NCI-H460 (cell line): ENCODE measurements at places on chromosomes 4 and X.

DNA sequence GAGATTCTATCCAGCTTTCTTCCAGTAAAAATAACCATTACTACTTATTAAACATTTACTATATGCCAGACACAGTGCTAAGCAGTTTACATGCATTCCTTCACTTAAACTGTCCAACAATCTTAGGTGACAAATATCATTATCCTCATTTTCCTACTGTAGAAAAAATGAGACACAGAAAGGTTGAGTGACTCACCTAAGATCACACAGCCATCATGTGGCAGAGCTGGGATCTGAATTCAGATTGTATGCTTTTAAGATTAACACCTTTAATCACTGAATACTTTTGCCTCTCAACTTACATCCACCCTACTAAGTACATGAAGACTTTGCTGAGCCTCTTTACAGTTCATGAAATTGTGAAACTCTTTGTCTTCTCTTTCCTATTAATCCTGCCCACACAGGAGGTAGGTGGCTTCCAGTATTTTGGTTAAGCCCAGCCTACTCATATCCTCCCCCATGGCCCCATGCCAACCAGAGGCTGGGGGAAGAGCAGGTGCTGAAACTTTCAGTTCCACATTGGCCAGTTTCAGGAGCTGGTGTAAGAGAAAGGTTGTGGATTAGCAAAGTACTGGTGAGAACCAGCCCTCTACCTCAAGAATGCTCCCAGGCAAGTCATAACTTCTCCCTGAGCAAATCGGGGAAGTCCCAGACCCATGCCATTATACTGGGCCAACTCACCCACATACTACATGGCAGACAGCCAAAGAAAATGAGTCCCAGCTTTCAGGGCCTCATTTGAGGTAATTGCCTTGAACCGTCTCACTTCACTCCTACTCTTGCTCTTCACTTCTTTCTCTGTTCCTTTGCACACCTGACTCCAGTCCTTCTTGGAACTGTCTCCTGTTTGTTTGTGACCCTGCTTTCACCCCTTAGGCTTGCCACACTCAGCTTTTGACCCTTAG is 211.1 kb downstream of the GUCY2F start:
- no peak for DNase-seq

DNA sequence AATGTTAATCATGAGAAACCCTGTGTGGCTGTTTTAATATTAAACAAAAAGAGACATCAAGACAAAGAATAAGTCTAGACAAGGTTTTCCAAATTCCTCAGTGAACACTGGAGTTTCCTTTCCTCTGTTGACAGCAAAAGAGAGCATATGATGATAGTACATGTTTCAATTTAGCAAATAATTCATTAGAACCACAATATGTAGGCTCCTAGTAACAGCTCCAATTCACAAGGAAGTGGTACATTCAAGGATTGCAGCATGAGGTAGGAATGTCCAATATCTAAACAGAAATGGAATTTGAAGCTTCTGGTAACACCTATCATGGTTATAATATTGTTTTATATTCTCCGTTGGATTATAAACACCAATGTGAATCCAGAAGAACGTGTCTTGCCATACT is 203.8 kb upstream of the TECRL start:
- DNase-seq = no peak

GRCh38 chr4:52243367-52243766 is 192.3 kb downstream of the SPATA18 start:
- DNase-seq = no peak

DNA sequence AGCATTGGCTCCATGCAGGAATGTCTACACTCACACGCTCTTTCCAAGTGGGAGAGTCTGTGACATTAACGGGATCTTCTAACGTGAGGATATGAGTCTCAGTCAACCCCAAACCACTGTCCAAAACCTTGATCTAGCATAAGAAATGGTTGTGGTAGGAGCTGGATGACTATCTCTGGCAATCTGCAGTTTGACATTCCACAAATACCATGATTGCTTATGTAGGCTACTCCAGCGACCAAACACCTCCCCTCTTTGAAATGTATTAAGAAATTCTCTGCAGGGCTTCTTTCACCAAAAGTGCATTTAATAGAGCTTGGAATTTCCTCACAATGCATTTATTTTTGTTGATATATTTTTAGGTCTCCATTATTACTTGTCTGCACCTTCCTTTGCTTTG is 14.1 kb upstream of the STX18 start:
- no peak for DNase-seq

DNA sequence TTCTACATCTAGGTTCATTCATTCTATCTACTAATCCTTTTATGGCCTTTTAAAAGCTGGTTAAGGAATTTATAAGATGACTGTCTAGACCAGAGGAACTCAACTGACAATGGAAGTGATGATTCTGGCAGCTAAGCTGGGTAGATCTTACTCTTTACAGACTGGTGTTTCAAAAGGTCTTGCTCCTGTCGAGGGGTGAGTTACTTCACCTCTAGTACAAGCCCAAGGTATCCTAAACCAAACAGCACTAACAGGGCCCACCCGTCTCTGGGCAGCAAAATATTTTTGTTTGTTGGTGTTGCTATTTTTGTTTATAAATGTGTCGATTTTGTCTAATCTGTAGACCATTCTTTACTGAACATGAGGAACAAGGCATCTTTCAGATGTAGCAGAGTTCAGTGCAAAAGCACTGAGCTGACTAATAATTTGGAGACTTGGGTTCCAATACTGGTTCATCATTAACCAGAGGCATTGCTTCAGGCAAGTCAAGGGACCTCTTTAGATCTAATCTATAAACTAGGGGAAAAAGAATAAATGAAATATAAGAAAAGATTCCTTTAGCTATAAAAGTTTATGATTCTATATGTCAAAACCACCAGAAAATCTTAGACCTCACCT is 90.3 kb upstream of the FRG1 start:
- DNase-seq = no peak

GRCh38 chr4:56762484-56763250 is 58.8 kb downstream of the SPINK2 start:
- DNase-seq = no peak

DNA sequence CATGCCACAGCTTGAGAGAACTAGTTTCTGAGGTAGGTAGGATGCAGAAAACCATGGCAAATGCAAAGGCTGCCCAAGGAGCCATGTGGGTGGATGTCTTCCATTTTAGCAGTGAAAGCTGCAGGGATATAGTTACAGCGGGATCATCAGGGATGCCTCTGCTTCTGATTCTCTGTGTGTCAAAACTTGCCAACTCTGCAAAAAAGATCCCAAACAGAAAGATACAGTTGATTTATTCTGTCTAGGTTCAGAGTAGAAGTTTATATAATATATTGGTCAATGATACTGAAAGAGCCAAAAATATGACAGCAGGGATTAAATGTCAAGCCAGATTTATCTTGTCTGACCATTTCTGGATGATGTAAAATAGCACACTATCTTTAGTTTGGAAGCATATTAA is 42.4 kb upstream of the SFRP2 start:
- no peak for DNase-seq

GRCh38 chr4:188162698-188163097 is 23.5 kb downstream of the TRIML1 start:
- no peak for DNase-seq

DNA sequence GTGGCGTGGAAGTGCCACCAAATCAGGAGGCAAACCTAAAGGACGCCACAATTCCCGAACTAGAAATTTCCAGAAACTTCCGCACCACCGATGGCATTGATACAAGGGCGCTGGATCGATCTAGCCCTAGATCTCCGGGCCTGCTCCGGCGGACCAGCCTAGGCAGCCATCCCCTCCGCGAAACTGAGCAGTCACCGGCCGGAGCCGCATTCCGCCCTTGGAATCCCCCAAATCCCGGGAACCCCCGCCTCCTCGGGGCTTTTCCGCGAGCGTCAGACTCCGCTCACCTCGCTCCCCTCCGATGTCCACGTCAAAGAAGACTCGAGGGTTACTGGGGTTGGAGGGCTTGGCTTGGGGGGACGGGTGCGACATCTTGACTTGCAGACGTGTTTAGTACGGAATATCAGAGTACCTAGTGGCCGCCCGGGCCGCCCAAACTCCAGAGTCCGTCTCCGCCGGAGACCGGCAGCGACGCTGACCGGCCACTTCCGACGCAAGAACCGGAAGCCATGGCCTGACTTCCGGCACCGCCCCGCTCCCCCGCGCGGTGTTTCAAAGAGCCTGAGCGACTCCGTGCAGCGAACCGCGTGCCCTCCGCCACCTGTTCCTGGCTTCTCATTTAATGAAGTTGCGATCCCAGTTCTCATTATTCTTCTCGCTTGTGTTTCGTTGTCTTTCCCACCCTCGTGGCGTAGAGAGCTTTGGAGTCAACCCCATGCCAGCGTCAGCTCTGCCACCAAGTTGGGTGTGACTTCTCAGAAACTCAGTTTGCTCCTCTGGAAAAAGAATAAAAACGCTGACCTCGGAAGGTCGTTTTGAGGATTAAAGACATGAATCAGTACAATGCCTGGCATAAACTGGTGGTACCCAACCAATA is at the start of gene PPID:
TSS of gene PPID (minus strand) at position 480 of the 877 bp plus-strand sequence. CDS start at position 372, 108 bp downstream.
- DNase-seq = peak; percentile 63

- DNase-seq = no peak
Observed at GRCh38 chr4:11232015-11232414, 196.7 kb downstream of the HS3ST1 start.

DNA sequence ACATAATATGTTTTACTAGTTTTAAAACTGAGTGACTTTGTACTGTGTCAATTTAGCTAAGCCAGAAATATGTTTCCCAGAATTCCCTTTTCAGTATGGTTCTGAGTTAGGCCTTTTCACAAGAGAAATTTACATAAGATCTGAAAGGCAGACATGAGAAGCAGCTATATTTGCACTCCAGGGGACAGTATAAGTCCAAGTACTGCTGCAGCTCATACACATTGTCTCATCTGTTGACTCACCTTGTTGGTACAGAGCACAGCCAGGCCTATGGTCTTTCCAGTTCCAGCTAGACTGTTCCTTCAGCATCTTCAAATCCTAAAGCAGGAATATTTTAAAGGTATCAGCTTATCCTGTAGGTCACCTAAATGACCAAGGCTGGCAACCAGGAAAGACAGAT is 53.5 kb downstream of the BMP3 start:
- DNase-seq = no peak

- no peak for DNase-seq
Observed at GRCh38 chr4:89531932-89532640, 224.5 kb upstream of the GPRIN3 start.

DNA sequence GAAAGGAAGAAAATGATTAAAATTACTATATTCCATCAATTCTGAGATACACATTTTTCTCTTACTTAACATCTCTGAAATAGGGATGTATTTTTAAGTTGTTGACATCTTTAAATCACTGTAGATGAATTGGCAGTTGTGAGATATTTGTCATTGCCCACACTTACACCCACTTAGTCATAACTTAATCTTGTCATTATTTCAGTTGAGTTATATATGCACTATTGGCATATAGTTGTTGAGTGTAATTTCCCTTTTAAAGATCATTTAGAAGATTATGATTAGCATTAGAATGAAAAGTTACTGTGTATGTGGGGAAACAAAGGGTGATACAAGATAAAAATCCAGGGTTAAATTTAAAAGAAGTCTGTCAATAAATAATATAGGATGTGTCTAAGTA is 2.2 kb downstream of the AIMP1 start:
- no peak for DNase-seq

GRCh38 chrX:12007881-12008280 is 130.4 kb upstream of the FRMPD4 start:
- DNase-seq = no peak

DNA sequence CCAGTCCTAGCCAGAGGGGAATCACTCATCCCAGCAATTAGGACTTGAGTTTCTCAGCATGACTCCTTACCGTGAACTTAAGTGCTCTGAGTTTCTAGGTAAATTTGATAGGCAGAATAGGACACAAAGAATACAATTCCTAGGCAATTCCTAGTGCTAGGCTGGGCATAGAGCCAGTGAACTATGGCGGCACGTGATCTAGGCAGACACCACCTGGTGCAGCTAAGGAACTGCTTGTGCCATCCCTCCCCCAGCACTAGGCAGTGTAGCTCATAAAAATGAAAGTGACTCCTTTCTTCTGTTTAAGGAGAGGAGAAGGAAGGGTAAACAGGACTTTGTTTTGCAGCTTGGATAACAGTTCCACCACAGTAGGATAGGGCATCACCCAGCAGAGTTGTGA is 736.3 kb upstream of the PCDH7 start:
- no peak for DNase-seq

DNA sequence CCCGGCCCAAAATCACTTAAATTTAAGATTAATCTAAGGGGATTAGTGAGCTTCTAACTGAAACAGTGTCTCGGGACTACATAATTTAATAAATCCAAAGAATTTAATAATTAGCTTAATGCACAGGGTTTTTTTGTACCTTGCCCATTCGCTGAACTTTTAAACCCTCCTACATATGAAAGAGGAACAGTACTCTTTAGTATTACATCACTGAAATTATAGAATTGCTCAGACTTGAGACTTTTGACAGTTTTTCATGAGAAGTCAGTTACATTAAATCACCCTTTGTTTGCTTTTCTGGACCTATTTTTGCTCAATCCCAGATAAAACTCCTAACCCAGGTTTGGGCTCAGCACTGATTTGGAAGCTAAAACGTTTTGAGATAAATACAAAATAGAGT is 2.4 kb upstream of the TADA2B start:
- DNase-seq = no peak

DNA sequence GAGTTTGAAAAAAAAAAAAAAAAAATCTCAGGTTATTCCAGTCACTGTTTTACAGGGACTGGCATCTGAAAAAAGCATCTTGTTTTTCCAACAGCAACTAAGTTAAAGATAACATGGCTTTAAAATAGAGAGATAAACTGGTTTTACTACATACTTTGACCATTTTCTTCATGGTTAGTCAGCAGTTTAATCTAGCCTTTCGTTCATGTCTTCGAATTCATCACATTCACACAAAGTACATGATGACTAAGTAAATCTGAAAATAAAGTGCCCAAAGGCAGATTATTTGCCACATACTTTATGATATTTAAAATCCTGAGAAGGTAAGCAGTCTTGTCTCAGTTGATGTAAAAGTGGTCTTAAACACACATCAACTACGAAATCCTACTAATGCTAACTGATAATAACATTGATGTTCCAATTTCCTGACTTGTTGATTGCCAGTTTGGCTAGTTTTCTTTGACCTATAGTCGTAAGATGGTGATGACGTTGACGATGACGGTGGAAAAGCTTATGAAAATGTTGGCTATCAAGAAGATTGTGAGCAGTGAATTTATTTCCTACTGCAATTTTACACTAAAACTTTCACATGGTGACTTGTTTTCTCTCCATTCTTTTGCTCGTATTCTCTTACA is 540.5 kb upstream of the BOD1L1 start:
- peak; percentile 75 for DNase-seq

DNA sequence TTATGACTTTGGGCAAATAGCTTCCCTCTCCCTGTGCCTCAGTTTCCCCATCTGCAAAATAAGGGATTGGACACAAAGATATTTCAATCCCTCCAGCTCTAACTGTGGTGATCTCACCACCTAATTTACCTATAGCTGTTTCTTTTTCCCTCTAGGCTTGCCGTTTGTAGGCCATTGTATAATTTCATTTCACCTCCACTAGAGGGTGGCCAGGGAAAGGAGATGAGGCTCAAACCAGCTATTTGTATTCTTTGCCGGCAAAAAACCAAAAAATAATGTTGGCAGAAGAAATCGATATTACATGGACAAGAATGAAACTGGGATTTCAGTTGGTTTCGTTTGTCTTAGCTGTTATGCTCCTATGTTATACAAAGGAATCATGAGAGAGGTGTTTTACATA is 36.1 kb upstream of the DOCK11 start:
- peak; percentile 50 for DNase-seq
